ENCODE measurements at places on chromosomes 6 and 20. TPM values are rescaled to one million over a fixed set of nuclear protein-coding genes. Genes with fewer than 3 reads are reported as not detected.

The TNXB gene
- polyA plus RNA-seq: 96.7 TPM

The TFAP2C gene
- 0.03 TPM for polyA plus RNA-seq

The DDX43 gene
- polyA plus RNA-seq: 0.12 TPM

The DTNBP1 gene
- polyA plus RNA-seq: 16.8 TPM

The ELMO2 gene
- polyA plus RNA-seq: 20.2 TPM

The BANF2 gene
- polyA plus RNA-seq: not detected

The TMEM151B gene
- polyA plus RNA-seq: 1.2 TPM

The CNR1 gene
- polyA plus RNA-seq: 1.3 TPM

The TRERF1 gene
- polyA plus RNA-seq: 1.7 TPM

The POPDC3 gene
- 50.3 TPM for polyA plus RNA-seq

The GSTA1 gene
- not detected for polyA plus RNA-seq

The CABLES2 gene
- 2.9 TPM for polyA plus RNA-seq

The HACE1 gene
- polyA plus RNA-seq: 3.7 TPM

The UST gene
- polyA plus RNA-seq: 3.3 TPM

The AIF1 gene
- 18.2 TPM for polyA plus RNA-seq

The TNNC2 gene
- polyA plus RNA-seq: 0.59 TPM

The LINC00237 gene
- not detected for polyA plus RNA-seq

The LY6G6D gene
- not detected for polyA plus RNA-seq

The GSTA3 gene
- polyA plus RNA-seq: not detected

The TRDN gene
- polyA plus RNA-seq: 1,141 TPM

The APCDD1L gene
- polyA plus RNA-seq: not detected

The OXT gene
- 0.35 TPM for polyA plus RNA-seq

Measured in heart right ventricle (tissue), 16 donors.